Psoas muscle (tissue), 8 donors: ENCODE measurements at places on chromosomes 6 and 20. TPM values are rescaled to one million over a fixed set of nuclear protein-coding genes. Genes with fewer than 3 reads are reported as not detected.

- DNase-seq: no peak
These were observed 90.9 kb downstream of the PSMG4 start for GRCh38 chr6:3349388-3350251.

DNA sequence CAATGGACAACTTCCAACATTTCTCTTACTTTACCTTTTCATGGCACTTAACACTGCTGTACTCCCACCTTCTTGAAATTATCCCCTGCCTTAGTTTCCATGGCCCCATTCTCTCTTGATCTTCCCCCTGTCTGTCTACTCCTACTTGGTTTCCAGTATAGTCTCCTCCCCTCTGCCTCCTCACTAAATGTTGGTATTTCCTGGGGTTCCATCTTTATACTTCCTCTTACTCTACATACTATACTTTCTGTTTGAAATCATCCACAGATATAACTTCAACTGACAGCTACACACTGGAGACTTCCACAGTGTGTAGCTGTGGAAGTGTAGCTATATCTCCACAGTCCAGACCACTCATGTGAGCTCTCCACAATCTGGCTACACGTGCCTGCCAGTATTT is 13.5 kb downstream of the ZHX3 start:
- DNase-seq: no peak

DNA sequence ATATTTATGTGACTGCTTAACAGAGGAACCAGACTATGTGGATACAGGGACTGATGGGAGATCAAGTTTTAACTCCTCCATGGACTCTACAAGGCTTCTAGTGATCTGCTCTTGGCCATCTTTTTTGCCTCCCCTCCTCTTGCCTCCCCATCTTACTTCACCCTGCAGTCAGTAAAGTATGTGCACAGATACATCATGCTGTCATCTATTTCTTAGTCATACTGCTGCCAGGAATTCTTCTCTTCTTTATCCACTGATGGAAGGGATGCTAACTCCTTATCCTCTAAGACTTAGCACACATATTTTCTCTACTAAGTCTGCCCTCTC is 27.6 kb upstream of the FAM83C start:
- DNase-seq: no peak

DNA sequence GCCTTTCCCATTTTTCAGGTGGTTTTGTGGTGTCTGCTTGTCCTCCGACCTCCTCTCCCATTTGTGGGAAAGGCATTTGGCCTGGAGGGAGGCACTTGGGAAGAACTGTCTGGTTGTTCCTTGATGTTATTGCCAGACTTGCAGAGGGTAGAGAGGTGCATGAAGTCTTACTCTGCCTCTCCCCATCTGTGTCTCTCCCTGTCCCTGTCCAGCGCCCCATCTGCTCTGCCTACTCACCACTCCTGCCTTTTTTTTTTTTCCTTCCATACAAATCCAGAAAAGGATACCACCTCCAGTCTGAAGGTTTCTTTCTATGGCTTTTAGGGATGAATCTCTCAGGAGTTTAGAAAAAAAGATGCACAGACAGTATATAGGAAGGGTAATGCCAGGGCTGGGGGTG is 19.8 kb downstream of the PPARD start:
- DNase-seq: no peak

DNA sequence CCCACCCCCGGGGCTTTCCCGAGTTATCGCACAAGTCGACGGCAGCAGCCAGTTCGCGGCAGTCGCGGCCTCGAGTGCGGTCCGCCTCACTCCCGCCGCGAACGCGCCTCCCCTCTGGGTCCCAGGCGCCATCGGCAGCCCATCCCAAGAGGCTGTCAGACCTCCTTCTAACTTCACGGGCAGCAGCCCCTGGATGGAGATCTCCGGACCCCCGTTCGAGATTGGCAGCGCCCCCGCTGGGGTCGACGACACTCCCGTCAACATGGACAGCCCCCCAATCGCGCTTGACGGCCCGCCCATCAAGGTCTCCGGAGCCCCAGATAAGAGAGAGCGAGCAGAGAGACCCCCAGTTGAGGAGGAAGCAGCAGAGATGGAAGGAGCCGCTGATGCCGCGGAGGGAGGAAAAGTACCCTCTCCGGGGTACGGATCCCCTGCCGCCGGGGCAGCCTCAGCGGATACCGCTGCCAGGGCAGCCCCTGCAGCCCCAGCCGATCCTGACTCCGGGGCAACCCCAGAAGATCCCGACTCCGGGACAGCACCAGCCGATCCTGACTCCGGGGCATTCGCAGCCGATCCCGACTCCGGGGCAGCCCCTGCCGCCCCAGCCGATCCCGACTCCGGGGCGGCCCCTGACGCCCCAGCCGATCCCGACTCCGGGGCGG is 1.6 kb downstream of the GNAS start:
- DNase-seq: no peak

EFCAB8 gene
- 0.03 TPM for polyA plus RNA-seq

SPEF1 gene
- polyA plus RNA-seq: 0.12 TPM

SOX18 gene
- 15.4 TPM for polyA plus RNA-seq

TCP11 gene
- 0.08 TPM for polyA plus RNA-seq

GMPR gene
- 235 TPM for polyA plus RNA-seq

BTNL2 gene
- polyA plus RNA-seq: not detected
